Lung microvascular endothelial cell (primary cell): ENCODE measurements at places on chromosomes 5 and 9.

DNA sequence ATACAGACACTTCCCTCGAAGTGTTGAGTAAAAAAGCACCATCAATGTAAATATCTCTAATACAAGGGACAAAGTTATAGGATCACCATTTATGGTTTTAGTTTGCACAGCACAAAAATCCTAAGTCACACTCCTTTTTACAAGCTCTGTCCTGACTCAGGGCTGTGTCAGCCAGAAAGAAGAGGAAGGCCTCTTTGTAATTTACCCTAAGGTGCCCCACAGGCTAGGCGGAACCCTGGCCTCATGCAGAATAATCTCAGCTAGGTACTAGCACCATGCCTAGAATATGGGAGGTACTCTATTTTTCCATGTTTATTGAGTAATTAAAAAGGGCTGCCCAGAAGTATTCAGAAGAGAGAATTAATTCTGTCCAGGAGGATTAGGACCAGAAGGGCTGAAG, 36.9 kb downstream of the HAVCR1 start:
- no peak for DNase-seq

DNA sequence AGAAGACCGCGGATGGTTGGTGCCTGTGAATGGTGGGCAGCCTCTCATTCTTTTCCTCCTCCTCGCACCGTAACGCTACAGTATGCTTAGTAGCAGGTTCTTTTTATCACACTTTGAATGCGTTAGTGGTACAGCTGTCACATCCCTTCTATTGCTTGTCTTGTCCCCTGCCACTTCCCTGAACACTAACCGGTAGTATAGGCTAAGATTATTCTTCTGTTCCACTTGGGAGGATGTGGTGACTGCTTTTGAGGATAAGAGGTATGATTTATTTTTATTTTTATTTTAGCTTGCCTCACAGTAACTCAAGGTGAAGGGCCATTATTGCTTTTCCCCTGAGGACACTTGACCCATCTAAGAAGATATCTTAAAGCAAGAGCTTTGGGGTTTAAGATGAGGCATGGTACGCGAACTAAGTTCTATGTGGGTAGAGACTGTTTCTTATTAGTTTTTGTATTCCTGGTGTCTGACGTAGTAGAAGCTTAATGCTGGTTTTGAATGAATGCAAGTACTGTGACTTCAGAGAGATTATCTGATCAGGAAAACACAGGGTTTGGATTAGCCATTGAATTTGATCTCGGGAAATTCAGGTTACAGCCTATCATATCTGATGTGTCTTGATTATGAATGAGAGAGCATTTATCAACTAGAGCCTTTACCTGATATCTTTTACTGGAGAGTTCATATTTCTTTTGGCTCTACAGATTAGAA, 951 bp downstream of the UNC13B start:
- peak; percentile 8 for DNase-seq

GRCh38 chr9:89753472-89754055, 148.8 kb downstream of the GADD45G start:
- DNase-seq = no peak

DNA sequence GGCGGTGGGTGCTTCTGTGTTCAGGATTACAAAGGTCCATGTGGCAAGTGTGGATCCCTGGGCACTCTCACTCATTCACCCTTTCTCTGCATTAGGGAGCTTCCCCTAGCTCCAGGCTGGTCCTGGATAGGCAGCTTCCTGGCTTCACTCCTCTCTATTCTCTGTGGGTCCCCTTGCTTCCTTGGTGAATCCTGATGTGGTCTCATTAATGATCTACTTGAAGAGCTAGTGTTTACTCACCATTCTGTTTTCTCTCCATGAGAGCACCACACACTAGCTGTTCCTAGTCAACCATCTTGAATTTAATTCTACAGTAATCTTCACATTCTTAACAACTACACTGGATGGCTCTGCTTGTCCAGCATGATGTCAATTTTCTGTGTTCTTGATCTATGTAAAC, 90.0 kb upstream of the PLPPR1 start:
- no peak for DNase-seq

DNA sequence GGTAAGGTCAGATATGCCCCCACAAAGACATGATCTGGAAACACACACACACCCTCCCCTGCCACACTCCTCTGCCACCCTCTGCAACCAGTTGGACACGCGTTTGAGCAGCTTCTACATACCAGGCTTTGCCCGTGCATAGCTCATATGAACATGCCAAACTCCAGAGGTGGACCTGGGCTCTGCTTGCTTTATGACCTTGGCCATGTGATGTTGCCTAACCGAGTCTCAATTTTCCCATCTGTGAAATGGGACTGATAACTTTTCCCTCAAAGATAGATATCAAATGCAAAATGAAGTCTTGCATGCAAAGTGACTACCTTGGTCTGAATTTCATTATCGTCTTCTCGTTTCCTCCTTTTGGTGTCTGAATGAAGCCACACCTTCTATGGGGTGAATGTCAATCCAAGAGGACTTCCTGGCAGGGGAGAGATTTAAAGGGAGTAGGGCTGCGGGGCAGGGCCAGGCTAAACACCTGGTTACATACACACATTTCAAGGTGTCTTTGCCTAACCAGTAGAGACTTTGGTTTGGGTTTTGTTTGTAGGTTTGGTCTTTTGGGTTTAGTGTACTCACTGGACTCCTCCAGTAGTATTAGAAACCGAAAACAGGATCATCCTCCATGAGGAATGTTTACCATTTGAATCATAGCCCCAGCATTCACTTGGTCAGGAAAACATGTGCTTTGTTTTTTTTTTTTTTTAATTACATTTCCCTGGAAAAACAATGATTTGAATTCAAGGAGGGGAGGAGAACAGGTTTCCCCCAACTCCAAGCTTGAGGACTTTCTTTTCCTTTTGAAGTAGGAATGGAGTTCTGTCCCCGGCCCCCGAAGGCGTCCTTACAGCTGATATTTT, 63.2 kb downstream of the COL27A1 start:
- DNase-seq = peak; percentile 24

GRCh38 chr9:33466565-33467495, 6.9 kb downstream of the NOL6 start:
- DNase-seq = peak; percentile 66

DNA sequence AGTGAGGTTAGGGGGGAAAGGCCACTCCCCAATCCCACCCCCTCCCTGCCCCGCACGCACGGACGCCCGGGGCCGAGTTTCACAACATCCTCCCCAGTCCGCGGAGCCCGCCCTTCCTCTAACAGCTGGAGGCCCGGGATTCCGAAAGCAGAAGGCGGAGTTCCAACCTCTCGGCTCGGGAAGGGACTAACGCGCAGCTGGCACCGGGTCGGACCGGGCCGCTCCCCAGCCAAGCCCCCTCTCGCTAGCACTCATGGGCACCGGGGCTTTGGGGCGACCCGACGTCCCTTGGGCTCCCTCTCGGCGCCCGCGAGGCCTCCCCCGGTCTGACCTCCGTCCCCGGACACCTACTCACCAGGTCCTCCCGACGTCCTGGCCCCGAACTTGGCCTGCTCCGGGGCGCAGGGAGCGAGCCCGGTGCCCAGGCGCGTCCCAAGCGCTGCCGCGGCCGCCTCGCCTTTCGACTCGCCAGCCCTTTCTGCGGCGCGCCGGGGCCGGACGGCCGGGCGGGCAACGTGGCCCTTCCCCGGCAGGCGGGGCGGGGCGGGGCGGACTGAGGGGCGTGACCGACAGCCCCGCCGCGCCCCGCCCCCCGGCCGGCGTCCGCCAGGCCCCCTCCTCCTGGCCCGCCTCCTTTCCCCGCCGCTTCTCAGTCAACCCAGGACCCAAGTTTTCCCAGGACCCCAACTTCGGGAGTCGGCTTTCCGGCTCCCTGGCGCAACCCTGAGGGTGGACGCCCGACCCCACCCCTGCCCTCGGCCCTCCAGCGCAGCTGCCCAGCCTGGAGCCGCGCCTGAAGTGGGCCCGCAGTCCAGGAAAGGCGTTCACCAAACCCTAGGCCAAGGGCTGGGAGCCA, at the start of gene MGAT1:
MGAT1 (minus strand) TSS at position 482 of the 856 bp plus-strand sequence. CDS start 9,835 bp downstream, outside the sequence.
- peak; percentile 86 for DNase-seq

DNA sequence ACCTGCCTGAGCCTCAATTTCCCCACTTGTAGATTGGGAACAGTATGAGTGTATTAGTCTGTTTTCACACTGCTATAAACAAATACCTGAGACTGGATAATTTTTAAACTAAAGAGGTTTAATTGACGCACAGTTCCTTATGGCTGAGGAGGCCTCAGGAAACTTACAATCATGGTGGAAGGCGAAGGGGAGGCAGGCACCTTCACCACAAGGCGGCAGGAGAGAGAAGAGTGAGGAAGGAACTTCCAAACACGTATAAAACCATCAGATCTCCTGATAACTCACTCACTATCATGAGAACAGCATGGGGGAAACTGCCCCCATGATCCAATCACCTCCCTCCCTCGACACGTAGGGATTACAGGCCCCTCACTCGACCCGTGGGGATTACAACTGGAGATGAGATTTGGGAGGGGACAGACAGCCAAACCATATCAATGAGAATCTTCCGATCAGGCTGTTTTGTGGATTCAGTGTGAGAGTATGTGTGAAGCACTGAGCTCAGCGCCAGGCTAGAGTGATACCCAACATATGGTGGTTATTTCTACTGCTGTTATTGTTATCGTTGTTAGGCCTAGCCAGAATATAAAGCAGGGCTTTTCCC, 14.6 kb upstream of the LMX1B start:
- DNase-seq = no peak
